Activated CD4-positive, alpha-beta T cell treated with anti-CD3 and anti-CD28 coated beads, Interleukin-2, amount 50 U/mL, for 48 hours (primary cell): ENCODE measurements at places on chromosomes 7 and 10.

DNA sequence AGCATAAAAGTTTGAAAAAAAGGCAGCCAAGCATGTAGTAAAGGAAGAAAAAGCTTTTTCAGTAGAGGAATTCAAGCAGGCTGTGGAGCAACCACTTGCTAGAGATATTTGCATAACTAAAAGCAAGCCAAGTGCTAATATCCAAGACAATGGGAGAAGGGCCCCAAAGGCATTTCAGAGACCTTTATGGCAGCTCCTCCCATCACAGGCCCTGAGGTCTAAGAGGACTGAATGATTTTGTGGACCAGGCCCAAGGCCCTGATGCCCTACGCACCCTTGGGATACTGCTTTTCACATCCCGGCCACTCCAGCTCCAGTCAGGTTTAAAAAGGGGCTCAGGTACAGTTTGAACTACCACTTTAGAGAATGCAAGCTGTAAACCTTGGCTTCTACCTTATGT lies 261.7 kb upstream of the SEMA3C start:
- DNase-seq = no peak

- peak; percentile 62 for DNase-seq
Observed at GRCh38 chr10:133336577-133337369, at the start of gene CALY. TSS of gene CALY (minus strand) at chr10:133336896. CDS start at chr10:133328989, 7,907 bp downstream.

GRCh38 chr7:1810521-1810920 lies 140.4 kb downstream of the ELFN1 start:
- DNase-seq = no peak

- no peak for DNase-seq
Observed at GRCh38 chr10:126277181-126277580, 111.1 kb downstream of the ADAM12 start.

DNA sequence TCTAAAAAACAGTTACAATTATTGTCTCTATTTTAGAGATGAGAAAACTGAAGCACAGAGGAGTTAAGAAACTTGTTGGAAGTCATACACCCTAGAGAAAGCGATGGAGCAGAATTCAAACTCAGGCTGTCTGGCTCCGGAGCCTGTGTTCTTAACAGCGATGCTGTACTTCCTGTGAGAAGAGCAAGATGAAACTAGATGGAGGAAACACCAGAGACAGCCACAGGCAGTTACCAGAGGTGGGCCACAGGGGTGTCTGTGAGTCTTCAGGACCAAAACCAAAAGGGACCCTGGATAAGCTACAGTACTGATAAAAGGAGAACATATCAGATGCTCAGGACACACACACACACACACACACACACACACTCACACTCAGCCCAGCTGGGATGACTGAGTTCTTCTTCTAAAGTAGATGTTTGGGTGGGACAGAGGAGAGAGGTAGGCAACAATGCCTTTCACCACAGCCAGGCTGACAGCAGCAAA lies 289.2 kb downstream of the FZD1 start:
- DNase-seq = no peak

DNA sequence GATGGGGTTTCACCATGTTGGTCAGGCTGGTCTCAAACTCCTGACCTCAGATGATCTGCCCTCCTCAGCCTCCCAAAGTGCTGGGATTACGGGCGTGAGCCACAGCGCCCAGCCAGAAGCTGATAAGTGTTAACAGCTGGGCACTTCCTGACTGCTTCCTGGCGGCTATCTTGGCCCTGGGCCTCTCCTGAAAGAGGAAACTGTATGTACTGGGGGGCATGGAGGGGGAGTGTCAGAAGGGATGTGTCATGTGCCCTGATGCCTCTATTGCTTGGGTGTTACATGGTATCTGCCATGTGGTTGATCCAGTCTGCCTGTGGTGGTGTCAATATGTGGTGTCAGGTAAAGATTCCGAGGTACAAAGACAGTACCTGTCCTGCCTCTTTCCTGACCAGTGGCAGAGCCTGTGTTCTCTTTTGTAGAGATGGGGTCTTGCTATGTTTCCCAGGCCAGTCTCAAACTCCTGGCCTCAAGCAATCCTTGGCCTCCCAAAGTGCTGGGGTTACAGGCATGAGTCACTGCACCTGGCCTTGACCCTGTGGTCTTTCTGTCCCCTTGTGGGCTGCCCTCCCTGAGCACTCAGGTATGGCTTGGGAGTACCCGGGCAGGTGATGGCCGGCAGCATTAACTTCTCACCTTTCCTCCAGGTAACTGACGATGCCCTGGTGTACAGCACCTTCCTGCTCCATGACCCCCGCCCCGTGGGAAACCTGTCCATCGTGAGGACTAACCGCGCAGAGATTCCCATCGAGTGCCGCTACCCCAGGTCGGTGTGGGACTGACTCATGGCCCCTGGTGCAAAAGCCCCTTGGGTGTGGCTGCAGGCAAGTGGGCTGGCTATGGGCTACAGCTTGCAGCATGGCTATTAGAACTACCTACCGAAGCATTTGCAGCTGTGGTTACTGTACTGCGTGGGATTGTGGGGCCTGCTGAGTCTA lies 4.4 kb downstream of the ZP3 start:
- DNase-seq = no peak

DNA sequence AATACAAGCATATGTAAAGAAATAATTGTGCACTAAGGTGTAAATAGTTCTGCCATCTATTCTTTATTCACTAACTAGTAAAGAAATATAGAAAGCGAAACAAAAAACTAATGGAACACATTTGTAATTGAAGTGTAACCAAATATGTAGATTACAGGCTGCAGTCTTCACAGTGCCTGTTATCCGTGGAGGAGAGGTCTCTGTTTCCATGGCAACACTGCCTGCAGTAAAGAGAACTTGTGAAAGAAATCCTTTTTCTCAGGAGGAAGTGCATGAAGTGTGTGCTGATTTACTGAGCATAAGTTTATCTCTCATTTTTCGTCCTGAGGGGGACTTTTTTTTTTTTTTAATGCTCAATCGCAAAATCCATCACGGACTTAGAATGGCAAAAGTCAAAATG lies 102.5 kb downstream of the APBB1IP start:
- DNase-seq = no peak
